Fibroblast of skin of right biceps (primary cell): ENCODE measurements at places on chromosomes 16 and 17.
A peak's percentile ranks its signal among the peaks of the same experiment; 100 is the strongest.

DNA sequence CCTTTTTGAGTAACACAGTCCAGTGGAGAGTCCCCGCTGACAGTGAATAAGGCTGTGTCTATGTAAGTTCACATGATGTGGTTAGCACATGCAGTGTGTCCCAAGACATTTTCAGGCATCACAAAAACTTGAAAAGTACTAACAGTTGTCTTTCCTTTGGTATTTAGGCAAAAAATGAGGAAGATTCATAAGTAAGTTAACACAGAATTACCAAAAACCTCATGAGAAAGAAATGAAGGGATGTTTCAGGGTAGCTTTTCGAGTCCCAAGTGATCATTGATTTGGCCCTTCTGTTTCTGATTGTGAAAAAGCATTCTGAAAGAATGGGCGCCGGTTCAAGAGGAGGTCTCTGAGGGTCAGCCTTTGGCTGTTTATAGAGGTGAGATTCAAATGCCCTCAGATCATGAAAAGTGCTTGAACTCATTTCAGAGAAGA lies 529 bp upstream of the ASPA start:
- no peak for DNase-seq

- DNase-seq, result no peak
These were observed 4.2 kb downstream of the TTC19 start for GRCh38 chr17:16003841-16004240.

DNA sequence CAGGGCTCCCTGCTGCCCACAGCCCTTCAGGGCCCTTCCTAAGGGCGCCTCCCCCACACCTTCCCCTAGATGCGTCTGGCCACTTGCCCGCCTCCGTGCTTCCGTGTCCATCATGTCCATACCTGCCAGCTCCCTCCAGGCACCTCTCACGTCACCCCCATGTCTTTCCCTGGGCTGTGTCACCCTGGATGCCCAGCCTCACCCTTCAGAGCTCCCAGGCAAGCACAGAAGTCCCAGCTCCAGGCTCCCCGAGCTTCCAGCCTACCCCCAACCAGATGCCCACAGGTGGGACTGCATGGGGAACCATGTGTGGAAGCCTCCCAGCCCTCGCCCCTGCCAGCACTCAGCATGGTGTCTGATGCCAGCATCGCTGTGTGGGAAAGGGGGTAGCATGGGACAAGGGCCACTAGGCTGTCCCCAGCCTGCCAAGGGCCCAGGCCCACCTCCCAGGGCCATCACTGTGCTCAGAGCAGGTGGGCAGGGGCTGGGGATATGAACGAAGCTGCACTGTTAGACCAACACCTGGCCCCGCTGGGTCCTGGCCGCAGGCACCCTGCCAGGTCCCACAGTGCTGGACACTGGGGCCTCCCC lies 1.9 kb upstream of the AXIN1 start:
- no peak for DNase-seq

GRCh38 chr17:80660527-80661198 lies 116.0 kb downstream of the RPTOR start:
- no peak for DNase-seq

DNA sequence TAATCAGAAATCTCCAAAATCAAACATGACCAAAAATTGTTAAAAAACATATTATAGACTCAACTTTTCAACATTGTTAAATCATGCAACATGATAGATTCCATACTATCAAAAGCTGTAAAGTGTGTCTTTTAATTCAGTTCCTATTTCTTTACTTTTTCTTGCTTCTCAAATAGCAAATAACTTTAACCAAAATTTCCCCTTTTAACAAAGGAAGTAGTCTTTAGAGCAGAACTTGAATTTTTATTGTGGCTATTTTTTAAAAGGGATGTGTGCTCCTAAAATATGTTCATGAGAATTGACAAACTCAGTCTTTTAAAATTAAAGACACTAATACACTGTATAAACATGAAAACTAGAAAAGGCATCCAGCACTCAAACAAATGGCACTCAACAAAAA lies 49.1 kb downstream of the SPAG9 start:
- DNase-seq, result no peak

- DNase-seq, result no peak
These were observed 1.3 kb upstream of the MTSS2 start for GRCh38 chr16:70687102-70687511.

GRCh38 chr17:7632492-7632894 lies 2.6 kb downstream of the SHBG start:
- peak; percentile 41 for DNase-seq

- DNase-seq, result peak; percentile 63
These were observed at the start of gene EFNB3 for GRCh38 chr17:7704601-7705268. Gene EFNB3 (plus strand): TSS chr17:7705202. CDS start chr17:7705599, 397 bp downstream.

DNA sequence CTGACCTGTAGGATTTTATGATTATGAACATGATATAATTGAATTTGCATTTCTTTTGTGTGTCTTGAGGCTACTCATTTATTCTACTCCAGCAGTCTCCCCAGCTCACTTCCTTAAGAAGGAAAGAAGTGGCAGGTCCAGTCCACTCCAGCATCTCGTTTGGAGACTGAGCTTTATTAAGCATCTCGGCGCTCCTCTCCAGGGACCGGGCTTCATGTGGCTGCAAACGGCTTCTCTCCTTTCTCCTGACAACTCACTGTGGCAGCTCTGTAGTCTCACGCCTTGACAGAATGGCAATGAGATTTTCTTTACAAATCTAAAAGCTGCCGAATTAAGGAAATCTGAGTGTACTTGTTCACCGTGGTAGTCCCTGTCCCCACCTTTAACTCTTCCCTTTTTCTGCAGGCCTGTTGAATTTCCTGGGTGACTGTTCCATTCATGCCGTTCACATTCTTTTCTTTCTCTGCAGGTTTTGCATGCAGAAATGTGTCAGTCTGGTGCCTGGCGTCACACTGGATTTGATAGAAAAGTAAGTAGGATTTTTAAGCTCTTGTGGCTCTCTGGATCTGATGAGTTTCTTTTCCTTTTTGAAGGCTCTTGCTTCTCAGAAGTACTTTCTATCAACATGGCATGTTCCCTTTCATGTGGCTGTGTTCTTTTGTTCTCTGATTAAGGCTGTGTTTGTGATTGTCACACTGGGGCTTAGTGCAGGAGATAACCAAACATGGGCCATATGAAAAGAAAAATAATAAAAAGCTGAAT lies 200.5 kb upstream of the CHMP6 start:
- DNase-seq, result no peak

GRCh38 chr17:67377488-67378453 lies 690 bp downstream of the PITPNC1 start:
- peak; percentile 40 for DNase-seq

GRCh38 chr16:77290451-77291115 lies 91.4 kb downstream of the SYCE1L start:
- DNase-seq, result peak; percentile 64

DNA sequence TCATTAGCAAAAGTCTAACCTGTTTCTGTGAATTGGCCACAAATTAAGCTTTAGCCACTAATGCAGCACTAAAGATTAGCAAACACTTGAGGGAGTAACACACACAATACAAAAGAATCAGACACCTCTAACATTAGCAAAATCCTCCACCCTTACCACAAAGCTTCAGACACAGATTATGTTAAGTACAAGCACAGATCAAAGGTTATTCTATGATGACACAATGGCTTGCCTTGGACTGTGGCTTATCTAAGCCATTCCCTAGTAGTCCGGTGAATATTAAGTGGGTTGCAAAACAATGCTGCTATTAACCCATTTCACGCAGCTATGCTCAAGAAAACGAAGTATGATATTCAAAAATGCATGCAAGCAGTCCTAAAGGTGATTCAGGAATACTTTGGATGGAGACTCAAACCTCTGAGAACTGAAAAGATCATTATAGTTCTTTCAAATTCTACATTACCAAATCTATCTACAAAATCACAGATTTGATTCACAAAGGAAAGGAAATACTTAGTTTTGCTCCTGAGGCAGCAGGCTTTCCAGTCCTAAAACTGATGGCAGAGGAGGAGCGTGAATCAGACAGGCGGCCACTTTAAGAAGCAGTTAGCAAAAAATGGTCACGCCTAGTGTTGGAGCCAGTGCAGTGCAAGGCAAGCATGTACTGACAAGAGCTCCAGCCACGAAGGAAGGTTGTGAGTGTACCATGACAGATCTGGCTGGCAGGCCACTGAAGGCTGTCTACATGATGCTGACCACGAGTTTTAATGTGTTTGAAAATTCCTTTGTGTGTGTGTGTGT lies 67.2 kb downstream of the PARN start:
- peak; percentile 23 for DNase-seq

- DNase-seq, result no peak
These were observed 153.4 kb upstream of the SDK2 start for GRCh38 chr17:73797594-73798110.

DNA sequence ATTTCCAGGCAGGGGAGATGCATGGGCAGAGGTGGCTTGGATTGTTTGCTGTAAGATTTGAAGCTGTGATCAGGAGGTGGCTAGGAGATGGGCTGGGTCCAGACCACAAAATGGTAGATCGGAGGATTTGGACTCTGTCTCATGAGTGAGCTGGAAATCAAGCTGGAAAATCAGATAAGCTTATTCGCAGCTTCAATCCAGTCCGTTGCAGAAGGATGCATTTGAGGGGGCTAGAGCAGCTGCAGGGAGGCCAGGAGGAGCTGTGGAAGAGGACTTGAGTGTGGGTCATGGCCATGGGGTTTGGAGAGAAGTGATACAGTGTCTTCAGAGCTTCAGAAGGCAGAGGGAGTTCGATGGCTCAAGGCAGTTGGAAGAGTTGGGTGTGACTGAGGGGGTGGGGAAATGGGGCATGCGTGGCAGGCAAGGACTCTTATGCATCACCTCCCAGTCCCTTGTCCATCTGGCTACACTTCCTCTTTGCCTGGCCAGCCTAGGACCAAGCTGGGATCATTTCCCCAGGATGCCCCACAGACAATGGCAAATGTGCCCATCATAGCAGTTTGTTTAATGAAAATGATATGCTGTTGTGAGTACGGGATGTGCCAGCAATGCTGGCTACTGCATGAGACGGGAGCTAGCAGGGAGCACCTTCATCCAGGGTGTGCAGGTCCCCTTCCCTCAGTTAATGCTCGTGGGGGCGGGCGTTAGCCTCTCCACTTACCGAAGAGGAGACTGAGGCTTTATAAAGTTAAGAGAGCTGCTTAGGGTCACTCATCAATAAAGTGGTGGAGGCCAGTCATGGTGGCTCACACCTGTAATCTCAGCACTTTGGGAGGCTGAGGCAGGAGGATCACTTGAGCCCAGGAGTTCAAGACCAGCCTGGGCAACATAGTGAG lies 20.6 kb downstream of the QPRT start:
- no peak for DNase-seq

DNA sequence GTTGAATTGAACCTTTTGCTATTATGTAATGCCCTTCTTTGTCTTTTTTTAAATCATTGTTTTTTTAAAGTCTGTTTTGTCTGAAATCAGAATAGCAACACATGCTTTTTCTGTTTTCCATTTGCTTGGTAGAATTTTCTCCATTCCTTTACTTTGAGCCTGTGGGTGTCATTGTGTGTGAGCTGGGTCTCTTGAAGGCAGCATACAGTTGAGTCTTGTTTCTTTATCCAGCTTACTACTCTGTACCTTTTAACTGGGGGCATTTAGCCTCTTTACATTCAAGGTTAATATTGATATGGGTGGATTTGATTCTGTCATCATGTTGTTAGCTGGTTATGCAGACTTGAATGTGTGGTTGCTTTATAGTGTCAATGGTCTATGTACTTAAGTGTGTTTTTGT lies 292.0 kb downstream of the MAP2K4 start:
- DNase-seq, result no peak

- no peak for DNase-seq
These were observed 18.4 kb downstream of the SYT17 start for GRCh38 chr16:19186408-19186807.

DNA sequence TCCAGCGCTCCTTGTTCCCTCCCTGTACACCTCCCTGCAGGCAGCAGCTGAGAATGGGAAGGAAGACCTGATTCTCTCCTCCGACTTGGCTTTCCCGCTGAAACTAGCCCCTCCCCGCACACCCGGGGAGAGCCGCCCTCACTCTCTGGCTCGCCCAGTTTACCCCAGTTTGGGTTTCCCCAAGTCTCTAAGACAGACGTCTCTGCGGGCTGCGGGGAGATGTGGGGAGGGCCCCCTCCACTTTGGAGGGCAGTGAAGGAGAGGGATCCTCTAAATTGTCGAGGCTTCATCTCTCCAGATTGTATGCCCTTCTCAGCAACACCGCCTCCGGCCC lies 797 bp downstream of the GRB7 start:
- no peak for DNase-seq

GRCh38 chr17:79338152-79338551 lies 263.5 kb downstream of the ENGASE start:
- DNase-seq, result no peak

DNA sequence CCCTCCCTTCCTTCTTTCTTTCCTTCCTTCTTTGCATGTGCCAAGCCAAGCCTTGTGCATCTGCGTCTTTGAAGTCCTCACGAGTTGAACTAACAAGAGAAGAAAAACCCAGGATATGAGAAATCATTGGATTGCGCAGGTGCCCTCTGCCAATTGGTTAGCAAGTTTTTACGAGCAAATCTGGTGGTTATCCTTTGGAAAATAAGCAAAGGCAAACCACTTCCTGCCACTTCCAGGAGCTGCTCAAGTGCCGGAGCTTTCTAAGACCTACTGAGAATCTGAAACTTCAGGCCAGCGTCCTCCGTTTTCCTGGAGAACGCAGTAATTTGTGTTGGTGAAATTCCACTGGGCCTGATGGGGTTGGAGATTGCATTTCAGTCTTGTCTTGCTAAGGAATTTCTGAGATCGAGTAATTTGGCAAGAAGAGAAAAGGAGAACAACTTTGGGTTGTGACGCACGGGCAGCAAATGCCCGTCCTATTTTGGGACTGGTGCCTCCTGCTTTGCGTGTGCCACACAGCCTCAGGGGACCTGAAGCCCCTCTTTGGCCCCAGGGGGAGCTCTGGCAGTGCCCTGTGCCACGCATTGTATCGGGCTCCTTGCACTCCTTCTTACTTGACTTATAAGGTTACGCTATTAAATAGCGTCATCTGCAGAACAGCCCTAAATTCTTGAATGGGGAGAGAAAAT lies 56.4 kb downstream of the CMIP start:
- peak; percentile 31 for DNase-seq

DNA sequence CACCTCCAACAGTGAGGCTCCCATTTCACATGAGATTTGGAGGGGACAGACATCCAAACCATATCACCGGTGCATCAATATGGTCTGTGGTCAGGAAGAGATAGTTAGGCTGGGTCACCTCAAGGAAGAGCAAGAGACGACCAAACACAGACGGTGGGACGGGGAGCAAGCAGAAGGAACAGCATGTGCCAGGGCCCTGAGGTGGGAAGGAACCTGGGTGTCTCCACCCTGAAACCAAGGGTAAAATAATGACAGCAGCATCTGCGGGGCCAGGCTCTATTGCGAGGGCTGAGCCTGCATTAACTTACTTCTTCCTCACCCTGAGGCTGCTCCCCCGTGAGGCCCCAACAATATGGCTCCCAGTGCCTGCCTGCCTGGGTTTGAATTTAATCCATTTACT lies 8.9 kb upstream of the PRSS21 start:
- DNase-seq, result no peak

GRCh38 chr17:19415806-19416775 lies 5.1 kb downstream of the RNF112 start:
- DNase-seq, result no peak

- DNase-seq, result peak; percentile 100
These were observed 27.8 kb upstream of the ST6GALNAC1 start for GRCh38 chr17:76671123-76671911.

DNA sequence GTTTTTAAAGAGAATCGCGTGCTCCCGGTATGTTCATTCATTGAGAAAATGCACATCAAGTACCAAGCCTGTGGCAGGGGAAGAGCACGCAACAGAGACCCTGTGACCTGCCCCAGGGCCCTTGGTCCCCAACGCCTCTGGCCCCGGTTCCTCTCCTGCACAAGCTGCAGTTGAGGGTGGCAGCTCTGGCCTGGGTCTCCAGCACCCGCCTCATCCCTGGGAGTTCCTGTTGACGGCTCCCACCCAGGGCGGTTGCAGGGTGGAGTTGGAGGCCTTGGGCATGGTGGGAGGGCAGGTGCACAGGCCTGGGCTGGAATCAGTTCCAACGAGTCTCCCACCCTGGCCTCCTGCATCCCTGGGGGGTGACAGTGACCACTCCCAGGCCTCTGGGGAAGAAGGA lies 5.0 kb downstream of the NECAB2 start:
- DNase-seq, result no peak
